ENCODE measurements at places on chromosomes 2 and 18.

DNA sequence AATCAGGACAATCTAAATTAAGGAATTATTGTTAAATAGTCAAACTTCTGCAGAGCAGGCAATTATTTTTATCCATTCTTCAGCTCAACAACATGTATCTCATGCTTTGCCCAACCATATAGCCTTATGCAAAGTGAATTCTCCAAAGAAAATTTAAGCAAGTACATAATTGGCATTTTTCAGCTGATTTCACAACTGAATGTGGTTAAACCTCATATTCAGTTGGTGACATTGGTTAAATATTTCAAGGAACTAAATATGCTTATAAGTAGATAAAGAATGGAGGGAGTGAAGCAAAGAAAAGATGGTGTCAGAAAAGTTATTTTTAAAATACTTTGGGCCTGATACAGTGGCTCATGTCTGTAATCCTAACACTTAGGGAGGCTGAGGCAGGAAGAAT lies 816.2 kb downstream of the NRXN1 start:
- no peak for DNase-seq

DNA sequence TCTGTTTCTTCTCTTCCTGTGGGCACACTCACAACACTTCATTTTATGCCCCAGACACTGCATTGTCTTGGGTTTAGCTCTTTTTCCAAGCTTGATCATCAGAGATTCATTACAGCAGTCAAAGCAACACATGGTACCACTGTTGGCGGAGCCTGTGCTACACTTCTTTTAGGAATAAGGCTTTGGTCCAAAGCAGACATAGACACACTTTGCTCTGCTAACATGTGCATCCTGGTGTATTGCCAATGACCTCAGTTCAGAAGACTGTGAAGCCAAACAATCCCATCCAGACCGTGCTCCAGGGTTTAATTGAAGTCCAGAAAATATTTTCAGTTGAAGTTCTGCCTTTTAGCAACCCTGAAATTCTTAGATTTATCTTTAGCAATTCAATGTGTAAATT lies 354.6 kb upstream of the RAB12 start:
- no peak for DNase-seq

GRCh38 chr2:61419129-61419528 lies 51.8 kb downstream of the USP34 start:
- no peak for DNase-seq

- DNase-seq, result no peak
These were observed 1.6 kb downstream of the IL1R1 start for GRCh38 chr2:102144128-102144527.

GRCh38 chr2:172058660-172059059 lies 26.6 kb upstream of the DLX1 start:
- DNase-seq, result no peak

- no peak for DNase-seq
These were observed 29.8 kb upstream of the MAL start for GRCh38 chr2:94995553-94996304.

- no peak for DNase-seq
These were observed 93.1 kb downstream of the MBP start for GRCh38 chr18:77039196-77040130.

- no peak for DNase-seq
These were observed 372.8 kb upstream of the RAB6C start for GRCh38 chr2:129606496-129607270.

DNA sequence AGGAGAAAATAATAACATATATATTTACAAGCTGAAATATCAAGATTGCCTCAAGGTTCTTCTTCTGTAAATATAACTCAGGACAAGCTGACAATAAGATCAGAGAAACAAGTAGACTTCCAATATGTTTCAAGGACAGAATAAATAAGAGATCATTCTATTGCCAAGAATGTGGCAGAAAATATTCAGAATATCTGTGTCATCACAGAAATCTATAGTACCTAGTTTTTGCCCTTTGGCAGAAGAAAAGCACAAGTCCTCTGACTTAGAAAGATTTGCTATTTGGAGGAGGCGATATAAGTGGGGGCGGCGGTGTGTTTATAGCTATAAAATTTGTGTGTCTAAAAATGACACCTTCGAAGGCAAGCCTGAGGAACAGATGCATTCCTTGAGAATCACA lies 34.3 kb downstream of the ARHGAP15 start:
- no peak for DNase-seq

DNA sequence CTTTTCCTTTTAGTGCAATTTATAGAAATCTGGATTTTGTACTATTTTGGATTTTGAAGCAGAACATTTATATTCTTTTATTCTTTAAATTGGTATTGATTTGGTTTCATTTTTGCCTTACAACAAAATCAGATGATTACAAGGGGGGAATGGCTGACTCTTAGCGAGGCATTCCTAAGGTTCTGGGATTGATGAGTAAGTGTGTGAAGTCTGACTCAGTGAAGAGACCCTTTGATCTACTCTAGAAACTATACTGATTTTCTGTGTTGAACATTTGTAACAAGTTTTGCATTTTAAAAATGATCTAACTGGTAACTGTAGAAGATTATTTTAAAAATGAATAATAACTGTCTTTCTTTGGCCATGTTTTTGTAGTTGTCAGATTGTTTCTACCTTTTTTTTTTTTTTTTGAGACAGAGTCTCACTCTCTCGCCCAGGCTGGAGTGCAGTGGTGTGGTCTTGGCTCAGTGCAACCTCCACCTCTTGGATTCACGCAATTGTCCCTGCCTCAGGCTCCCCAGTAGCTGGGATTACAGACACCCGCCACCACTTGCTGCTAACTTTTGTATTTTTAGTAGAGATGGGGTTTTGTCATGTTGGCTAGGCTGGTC lies 48.7 kb downstream of the TTC39C start:
- no peak for DNase-seq

DNA sequence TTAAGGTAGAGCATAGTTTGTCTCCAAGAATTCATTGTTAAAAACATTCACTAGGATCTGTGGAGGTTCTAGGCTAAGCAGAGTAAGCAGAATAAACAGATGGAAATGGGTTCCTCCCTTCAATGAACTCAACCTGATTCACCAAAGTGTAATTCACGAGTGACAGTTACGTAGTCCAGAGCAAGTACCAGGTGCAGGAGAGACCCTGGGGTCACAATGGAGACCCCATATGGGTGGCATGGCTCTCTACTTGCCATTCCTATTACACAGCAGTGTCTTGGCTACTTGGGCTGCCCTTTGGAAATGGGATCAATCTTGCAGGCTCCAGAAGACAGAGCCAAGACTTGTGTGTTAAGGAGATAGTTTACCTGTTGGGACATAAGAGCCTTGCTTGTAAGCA lies 7.1 kb downstream of the MYCN start:
- DNase-seq, result no peak

DNA sequence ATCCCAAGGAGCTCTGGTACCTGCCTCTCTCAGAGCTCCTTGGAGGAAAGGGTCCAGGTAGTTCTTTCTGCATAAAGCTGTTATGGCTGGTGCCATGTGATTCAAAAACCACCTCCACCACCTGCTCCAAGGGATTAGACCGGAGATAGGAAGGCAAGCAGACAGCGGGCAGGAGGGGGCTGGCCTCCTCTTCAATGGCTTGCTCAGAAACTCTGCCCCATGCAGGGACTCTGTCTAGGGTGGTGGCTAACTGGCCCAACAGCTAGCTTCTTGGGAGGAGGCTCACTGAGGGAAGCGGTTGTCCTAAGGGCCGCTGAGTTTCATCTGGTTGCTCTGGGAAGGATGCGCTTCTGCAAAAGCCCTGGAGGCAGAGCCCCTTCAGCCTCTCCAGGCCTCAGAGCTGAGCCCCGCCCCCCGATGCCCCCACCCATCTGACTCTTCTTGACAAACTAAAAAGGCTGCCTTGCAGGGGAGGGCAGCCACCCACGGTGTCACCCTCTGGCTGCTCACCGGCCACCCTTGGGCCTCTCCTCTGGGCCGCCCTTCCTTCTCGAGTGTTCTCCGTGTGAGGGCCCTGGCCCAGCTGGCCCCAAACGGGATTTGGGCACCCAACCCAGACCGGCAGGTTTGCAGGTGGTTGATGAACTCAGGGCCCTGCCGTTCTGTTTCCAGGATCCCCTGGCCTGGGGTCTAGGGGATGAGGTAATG lies 90.2 kb downstream of the MCFD2 start:
- no peak for DNase-seq

DNA sequence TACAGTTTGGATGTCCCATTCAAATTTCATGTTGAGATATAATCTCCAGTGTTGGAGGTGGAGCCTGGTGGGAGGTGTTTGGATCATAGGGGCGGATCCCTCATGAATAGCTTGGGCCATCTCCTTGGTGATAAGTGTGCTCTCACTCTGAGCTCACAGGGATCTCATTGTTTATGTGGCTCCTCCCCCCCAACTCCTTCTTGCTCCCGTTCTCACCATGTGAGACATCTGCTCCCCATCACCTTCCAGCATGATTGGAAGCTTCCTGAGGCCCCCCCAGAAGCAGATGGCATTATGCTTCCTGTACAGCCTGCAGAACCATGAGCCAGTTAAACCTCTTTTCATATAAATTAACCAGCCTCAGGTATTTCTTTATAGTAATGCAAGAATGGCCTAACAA lies 3.0 kb upstream of the INPP1 start:
- DNase-seq, result no peak

GRCh38 chr2:12381543-12382325 lies 335.0 kb upstream of the TRIB2 start:
- DNase-seq, result no peak

DNA sequence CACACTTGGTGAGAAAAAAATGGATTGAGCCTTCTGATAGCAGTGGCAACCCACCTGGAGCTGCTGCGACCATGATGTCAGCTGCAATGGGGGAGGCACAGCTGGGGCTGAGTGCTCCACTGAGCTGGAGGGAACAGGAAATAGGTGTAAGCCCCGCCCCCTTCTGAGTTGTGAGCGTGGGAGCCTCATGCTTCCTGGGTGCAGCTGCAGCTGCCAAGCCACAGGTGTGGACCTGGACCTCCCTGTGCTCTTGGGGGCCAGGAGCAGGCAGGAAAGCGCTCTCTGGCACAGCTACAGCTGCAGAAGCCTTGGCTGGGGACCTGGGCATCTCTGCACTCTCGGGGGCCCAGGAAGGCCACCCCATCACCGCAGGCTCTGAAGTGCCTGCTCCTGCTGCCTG lies 970.6 kb downstream of the DCDC2C start:
- DNase-seq, result no peak

GRCh38 chr2:8389431-8390108 lies 292.3 kb upstream of the ID2 start:
- no peak for DNase-seq

DNA sequence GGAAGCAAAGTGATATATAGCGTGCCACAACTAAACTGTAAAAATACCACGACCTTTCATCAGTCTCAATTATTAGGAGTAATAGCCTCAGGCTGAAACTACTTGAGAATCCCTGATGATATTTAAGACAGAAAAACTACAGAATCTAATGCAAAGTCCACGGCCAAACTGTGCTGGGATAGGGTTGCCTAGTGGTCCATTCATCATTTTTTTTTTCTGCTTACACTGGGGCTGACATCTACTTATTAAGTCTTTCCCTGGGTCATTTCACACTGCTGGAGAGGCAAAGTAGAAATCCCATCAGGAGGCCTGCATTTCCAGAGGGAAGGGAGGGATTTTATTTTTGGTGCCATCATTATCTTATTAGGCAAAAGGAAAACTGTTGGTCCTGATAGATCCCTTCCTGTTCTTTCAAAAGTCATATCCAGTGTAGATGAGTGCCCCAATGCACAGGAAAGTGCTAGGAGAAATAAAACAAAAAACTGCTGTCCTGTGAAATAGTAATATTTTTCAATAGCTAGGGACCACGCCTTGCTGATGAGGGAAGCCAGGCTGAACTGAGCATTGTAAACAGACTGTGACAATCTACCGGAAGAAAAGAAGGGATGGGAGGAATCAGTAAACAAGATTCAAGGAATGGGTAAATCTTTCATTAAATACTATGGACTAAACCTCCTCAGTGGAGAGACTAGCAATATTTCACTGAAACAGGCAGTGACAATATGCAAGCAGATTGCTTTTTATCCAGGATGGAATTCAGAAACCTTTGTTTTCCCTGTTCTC lies 644.3 kb downstream of the IRS1 start:
- DNase-seq, result no peak

DNA sequence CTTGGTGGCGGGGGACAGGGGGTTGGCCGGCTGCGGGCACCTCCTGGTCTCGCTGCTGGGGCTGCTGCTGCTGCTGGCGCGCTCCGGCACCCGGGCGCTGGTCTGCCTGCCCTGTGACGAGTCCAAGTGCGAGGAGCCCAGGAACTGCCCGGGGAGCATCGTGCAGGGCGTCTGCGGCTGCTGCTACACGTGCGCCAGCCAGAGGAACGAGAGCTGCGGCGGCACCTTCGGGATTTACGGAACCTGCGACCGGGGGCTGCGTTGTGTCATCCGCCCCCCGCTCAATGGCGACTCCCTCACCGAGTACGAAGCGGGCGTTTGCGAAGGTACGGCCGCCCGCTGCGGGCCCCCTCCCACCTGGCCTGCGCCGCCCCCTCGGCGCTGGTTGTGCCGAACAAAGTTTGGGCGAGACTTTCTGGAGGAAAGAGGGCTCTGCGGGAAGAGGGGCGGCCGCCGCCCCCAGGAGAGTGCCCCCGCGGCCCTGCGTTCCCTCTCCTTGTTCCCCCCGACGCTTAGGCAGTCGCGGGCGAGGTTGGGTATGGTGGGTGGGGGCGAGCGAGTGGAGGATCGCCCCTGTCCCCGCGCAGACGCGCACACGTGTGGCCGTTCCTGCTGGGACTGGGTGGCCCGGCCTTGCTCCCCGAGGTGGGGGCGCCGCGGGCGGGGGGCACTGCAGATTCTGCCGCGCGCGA lies 866 bp downstream of the CRIM1 start:
- DNase-seq, result no peak

GRCh38 chr2:183950673-183951072 lies 647.7 kb upstream of the ZNF804A start:
- DNase-seq, result no peak
